A549 (cell line): ENCODE measurements at places on chromosomes 4 and X.
A peak's percentile ranks its signal among the peaks of the same experiment; 100 is the strongest.

- no peak for DNase-seq
Measured at GRCh38 chr4:168613869-168614268, 117.0 kb downstream of the PALLD start.

DNA sequence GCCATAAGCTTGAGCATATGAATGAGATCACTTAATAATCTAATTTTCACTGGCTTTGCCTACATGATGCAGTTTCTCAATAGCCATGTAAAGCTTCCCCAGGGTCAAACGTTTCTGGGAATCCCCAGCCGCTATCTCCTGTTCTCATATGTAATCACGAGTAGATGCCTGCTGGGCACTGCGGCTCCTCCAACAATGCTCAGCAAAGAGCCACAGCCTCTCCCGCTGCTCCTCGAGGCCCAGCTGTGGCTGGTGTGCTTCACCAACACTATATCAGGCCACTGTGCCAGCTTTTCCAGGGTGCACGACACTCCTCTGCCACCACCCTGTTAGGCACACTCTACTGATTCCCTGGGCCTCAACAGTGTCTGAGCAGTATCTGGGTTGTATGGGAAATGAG is 78.3 kb upstream of the RASGEF1B start:
- DNase-seq = no peak

- no peak for DNase-seq
Measured at GRCh38 chr4:139934708-139935195, 219.2 kb downstream of the MAML3 start.

DNA sequence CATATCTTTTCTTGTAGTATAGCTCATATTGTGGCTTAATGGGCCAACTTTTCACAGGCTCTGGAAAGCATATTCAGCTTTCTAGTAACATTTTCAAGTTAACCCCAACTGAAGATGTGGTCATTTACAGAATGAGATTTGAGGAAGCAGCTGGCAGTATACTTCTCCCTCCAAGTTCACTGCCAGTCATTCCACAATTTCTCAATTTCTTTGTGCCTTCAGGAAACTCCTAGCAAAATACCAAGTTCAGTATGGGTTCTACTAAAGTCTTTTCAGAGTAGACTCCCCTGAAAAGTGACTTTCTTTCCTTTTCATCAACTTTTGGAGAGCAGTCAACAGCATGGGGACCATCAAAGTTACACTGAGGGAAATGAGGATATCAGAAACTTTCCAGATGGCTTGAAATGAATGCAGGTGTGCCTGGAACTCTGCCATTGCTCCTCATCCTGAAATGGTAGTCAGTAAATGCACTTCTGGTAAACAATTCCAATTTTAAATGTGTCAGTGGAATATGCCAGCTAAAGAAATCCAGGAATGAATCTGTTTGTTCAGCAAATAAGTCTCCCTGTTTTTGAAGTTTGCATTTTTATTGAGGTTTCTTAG is 81.5 kb upstream of the TEX13D start:
- DNase-seq = no peak

GRCh38 chr4:39170301-39170700 is 12.0 kb upstream of the WDR19 start:
- DNase-seq = no peak

- DNase-seq = no peak
Measured at GRCh38 chrX:74526764-74527163, 87.7 kb downstream of the RLIM start.

GRCh38 chrX:38654302-38654701 is 93.0 kb downstream of the TSPAN7 start:
- DNase-seq = peak; percentile 21

DNA sequence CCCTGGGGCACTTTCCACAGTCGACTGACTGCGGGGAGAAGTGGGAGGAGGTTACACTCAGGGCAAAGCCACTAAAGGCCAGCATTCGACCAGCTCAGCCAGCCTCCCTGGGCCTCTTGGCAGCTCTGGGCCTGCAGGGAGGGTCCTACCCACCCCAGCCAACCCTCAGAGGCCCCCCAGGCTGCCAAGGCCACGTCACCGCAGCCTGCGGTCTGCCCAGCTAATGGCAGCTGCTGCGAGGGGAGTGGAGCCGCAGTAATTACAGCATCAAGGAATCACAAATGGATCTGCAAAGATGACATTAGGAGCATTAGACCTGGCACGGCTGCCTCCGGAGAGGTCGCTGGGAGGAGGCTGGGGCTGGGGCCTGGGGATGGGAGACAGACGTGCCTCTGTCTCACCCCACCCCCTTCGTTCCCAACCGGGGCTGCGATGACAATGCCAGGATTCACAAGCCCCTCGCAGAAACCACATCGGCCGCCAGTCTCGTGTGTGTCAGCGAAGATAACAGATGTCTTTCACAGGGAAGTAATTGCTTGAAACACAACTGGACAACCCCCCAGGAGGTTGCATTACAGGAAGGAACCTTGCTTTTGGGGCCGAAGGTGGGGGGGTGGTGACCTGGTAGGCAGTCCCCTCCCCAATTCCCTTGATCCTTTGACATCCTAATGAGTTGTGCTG is 367.6 kb downstream of the BCOR start:
- no peak for DNase-seq

DNA sequence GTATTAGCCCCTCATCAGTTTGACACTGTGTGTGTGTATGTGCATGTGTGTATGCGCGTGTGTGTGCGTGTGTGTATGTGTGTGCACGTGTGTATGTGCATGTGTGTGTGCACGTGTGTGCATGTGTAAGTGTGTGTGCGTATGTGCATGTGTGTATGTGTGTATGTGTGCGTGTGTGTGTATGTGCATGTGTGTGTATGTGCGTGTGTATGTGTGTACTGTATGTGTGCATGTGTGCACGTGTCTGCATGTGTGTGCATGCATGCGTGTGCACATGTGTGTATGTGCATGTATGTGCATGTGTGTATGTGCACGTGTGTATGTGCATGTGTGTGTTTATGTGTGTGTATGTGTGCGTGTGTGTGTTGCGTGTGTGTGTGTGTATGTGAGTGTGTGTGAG is 31.1 kb upstream of the MXRA5 start:
- no peak for DNase-seq

- DNase-seq = no peak
Measured at GRCh38 chr4:54255881-54256280, 26.8 kb downstream of the PDGFRA start.

DNA sequence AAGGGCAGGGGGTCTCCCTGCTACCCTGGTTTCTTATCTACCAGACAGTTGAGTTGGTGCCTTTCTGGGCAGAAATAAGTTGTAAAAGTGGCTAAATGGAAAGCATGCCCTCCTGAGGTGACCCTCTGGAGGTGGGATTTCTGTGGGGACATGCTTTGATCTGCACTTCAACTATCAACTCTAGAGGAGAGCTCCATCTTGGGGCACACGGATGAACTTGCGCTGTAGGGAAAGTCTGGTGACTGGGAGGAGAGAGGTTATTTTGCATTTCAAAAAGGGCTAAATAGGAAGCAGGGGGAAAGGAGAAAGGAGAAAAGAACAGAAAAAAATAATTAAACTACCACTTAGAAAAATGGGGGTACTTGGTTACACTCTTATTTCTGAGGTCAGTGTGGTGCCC is 12.7 kb upstream of the RHOXF2B start:
- DNase-seq = no peak

- DNase-seq = no peak
Measured at GRCh38 chr4:2062808-2063524, 3.8 kb downstream of the NAT8L start.

- no peak for DNase-seq
Measured at GRCh38 chr4:73193155-73193554, 65.4 kb downstream of the ANKRD17 start.

- no peak for DNase-seq
Measured at GRCh38 chr4:8067945-8068896, 90.4 kb downstream of the ABLIM2 start.

DNA sequence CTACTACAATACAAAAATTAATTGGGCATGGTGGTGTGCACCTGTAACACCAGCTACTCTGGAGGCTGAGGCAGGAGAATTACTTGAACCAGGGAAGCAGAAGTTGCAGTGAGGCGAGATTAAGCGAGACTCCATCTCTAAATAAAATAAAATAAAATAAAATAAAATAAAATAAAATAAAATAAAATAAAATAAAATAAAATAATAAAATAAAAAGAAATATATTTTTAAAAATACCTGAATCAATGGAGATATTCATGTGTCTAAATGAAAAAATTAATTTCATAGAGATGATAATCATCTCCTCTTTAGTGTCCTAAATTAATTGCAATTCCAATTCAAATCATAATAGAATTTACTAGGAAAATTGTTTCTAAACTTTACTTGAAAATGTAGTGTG is 406.1 kb upstream of the POU3F4 start:
- DNase-seq = no peak

- no peak for DNase-seq
Measured at GRCh38 chr4:74656596-74656995, 137.7 kb downstream of the BTC start.

GRCh38 chr4:183860731-183861130 is 44.4 kb upstream of the STOX2 start:
- no peak for DNase-seq

DNA sequence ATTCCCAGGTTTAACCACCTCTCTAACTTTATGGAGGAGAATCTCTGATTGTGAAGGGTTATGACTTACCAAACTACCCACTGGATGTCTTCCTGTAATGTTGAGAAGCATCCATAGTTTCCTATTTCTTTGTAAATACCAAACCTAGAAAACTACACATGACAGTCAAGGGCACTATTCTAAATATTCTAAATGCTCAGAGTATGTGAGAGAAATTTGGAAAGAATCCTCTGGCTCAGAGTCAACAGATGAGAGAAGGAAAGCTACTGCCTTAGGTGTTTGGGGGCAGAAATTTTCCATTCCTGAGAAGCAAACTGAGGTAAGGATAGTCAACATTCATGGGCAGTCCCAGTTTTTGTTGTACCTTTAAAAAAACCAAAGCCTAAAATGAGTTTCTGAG is 155.8 kb downstream of the KCNIP4 start:
- DNase-seq = no peak

GRCh38 chrX:108267557-108267956 is 170.7 kb downstream of the COL4A6 start:
- no peak for DNase-seq

DNA sequence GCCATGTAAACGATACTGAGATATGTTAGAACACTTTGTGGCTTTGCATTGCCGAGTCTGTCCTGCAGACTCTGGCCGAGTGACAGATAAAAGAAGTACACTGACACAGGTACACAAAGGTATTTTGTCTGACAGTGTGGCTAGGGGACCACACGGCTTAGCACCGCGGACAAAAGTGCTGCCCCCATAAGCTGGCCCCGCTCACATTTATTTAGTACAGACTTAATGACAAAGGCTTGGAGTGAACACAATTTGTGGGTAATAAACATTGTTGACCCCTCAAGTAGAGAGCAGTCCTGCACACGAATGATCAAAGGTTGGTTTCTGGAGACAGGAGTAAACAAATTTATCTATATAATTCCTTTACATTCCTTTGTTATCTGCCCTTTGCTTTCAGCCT is 976.8 kb downstream of the TRAM1L1 start:
- DNase-seq = no peak

DNA sequence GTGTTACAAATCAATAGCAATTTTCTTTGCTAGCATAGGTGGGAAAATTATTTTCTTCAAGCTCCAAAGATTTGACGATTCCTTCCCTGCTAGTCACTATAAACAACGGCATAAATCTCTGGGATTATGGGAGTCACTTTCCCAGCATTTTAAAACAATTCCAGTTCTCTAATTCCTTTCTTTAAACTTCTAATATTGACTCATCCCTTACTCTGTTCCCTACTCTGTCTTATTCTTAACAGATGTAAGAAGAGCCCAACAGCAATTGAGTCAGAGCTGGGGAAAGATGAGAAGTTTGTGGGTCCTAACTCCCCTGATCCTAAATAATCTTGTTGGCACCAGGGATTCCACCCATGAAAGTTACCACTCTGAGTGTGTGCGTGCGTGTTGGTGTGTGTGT is 47.4 kb upstream of the IL21 start:
- DNase-seq = no peak

- no peak for DNase-seq
Measured at GRCh38 chr4:55069248-55069647, 56.1 kb downstream of the KDR start.

GRCh38 chr4:100379583-100380105 is 138.2 kb downstream of the EMCN start:
- no peak for DNase-seq

DNA sequence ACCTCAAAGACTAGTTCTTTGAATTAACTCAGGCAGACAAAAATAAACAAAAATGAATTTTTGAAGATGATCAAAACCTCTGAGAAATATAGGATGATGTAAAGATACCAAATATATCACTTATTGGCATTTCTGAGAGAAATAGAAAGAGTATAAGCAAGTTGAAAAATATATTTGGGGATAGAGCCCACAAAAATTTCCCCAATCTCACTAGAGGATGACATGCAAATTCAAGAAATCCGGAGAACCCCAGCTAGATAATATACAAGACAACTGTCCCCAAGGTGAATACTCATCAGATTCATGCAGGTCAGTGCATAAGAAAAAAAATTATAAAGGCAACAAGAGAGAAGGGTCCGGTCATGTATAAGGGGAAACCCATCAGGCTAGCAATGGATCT is 129.1 kb downstream of the CXXC4 start:
- DNase-seq = no peak

DNA sequence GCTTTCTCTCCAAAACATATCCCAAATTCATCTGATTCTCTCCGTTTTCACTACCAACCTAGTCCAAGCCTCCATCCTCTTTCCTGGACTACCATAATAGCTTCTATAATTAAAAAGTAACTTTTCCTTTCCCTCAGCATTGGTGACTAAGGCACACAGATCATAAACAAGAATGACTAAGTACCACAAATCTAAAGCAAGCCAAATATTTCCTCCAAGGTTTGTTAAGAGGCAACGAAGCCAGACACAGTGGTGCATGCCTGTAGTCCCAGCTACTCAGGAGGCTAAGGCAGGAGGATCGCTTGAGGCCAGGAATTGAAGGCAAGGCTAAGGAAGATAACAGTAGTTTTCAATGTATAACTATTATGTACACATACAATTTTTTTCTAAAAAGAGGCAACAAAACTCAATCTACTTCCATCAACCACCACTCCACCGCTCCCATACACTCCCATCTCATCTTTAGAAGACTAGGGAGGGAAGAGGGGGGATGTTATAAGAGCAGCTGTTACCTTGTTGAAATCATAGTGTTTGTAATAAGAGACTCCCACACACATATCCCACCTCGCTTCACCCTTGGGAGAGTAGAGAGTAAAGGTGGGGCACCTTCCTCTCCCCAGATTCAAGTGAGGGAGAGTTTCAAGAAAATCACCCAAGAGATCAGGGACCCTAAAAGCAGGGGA is 4.2 kb upstream of the JCHAIN start:
- peak; percentile 34 for DNase-seq

GRCh38 chr4:170093973-170094535 is 4.3 kb upstream of the AADAT start:
- DNase-seq = no peak

DNA sequence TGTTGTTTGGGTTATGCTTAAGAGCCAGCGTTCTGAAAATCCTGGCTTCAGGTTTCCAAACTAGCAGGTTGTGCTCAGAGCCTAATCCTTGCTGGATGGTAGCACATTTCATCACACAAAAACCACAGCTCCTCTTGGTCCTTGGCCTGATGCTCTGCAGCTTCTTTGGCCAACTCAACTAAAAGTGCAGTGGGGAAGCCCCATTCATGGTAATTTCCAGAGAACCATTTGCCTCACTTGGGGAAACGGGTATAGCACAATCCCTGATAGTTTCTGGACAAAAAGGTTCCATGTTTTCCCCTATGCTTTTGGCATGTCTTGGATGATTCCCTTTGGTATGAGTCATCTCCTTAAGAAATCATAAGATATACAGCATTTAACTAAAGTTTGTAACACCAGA is 78.7 kb downstream of the SYNPO2 start:
- DNase-seq = no peak

- DNase-seq = no peak
Measured at GRCh38 chr4:101655005-101655404, 135.5 kb upstream of the BANK1 start.

GRCh38 chr4:152462695-152463094 is 73.2 kb downstream of the FBXW7 start:
- DNase-seq = no peak
